ENCODE measurements at places on chromosomes 5 and 9. TPM values are rescaled to one million over a fixed set of nuclear protein-coding genes. Genes with fewer than 3 reads are reported as not detected.

CTSL gene
- total RNA-seq = 173 TPM

C5orf22 gene
- 16.4 TPM for total RNA-seq

- no peak for DNase-seq
Observed at GRCh38 chr9:73050887-73051550, 98.2 kb upstream of the ALDH1A1 start.

DNA sequence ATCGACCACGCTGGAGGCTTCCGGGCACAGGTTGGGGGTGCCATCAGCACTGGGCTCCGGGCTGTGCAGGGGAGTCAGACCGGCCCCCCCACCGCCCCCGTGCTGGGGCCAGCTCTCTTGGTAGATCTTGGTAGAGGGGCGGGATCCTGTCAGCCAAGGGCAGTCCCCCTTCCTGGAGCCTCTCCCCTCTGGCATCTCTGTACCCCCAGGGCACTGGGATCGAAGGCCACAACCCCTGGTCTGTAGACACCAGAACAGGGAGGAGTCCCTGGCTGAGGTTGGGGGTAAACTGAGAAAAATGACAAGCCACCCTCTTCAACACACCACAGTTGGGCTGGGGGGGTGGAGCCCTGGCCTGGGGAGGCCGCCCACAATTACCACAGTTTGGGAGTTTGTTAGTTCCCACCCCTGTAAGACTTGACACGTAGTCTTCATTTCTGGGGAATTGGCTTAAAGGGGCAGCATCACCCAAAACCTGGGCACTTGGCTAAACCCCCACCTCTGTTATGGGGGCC, 882 bp downstream of the CERCAM start:
- DNase-seq = peak; percentile 75

SLC46A2 gene
- total RNA-seq = not detected
